Posterior cingulate gyrus (tissue), 11 donors: ENCODE measurements at places on chromosomes 4 and X.

GRCh38 chr4:74663631-74664030 lies 130.7 kb downstream of the BTC start:
- no peak for DNase-seq

DNA sequence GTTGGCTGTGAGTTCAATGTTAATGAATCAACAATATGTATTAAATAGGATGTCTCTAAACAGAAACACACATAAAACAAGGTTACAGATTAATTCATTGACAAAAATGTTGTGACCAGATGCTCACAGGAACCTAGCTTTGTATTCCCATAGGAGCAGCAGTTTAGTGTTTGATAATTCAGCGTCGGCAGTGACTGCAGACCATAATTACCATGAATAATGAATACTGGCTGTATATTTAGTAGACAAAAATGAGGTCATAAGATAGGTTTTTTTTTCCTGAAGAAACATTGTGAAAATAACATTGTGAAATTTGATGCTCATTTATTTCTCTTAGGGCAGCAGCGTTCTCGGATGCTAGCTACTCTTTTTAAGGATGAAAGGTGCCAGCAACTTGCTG lies 27.8 kb downstream of the COPS4 start:
- no peak for DNase-seq

GRCh38 chr4:168782439-168782838 lies 227.6 kb downstream of the CBR4 start:
- no peak for DNase-seq

GRCh38 chr4:176054942-176055341 lies 10.7 kb upstream of the WDR17 start:
- no peak for DNase-seq
